ENCODE measurements at places on chromosomes 13 and 19.

GRCh38 chr19:10206226-10206885 lies 11.6 kb upstream of the DNMT1 start:
- DNase-seq = no peak

DNA sequence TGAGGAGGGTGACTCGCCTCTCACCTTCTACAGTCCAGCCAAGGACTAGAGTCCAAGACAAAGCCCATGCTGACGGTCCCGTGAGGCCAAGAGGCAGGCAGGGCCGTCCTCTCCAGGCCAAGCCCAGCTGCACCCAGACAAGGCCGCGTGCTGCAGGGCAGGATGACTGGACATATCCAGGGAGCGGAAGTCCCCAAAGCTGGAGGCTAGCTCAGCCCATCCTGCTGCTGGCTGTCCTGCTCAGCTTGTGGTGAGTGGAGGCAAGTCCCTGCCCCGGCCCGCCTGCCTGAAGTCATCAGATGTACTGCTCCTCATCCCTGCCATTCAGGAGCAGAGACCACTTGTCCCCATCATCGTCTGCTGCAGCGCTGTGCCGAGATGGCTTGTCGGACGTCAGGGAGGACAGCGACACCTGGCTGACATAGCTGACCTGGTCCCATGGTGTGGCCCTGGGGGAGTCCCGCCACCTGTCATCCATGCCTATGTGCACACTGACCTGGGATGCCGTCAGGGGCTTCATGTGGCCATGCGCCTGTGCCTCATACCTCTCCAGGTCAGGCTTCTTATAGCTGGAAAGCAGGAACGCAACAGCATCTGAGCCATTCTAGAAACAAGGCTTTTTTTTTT lies 72.8 kb downstream of the CCDC70 start:
- no peak for DNase-seq

DNA sequence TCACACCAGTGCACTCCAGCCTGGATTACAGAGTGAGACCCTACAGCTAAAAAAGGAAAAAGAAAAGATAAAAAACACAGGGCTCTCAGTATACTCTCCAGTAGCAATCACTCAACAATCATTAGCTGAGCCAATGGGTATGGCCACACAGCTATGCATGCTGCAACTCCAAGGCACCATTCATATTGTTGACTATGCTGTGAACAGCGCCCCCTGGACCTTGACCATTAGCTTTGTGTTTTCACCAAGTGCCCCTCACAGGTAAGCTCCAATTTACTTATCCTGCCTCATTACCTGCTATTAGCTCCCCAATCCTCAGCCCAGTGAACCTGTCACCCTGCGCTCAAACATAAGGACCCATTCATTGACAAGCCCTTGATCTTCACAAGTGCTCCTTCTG lies 35.8 kb downstream of the ZIC5 start:
- no peak for DNase-seq

DNA sequence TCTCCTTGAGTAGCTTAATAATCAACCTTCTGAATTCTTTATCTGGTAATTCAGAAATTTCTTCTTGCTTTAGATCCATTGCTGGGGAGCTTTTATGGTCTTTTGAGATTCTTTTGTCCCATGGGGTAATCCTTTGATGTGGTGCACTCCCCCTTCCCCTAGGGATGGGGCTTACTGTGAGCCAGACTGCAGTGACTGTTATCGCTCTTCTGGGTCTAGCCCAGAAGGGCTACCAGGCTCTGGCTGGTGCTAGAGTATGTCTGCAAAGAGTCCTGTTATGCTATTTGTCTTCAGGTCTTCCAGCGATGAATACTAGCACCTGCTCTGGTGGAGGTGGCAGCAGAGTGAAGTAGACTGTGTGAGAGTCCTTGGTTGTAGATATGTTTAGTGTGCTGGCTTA lies 41.7 kb downstream of the UFM1 start:
- DNase-seq = no peak

- DNase-seq = no peak
Observed at GRCh38 chr13:103229674-103230073, 163.5 kb upstream of the SLC10A2 start.

DNA sequence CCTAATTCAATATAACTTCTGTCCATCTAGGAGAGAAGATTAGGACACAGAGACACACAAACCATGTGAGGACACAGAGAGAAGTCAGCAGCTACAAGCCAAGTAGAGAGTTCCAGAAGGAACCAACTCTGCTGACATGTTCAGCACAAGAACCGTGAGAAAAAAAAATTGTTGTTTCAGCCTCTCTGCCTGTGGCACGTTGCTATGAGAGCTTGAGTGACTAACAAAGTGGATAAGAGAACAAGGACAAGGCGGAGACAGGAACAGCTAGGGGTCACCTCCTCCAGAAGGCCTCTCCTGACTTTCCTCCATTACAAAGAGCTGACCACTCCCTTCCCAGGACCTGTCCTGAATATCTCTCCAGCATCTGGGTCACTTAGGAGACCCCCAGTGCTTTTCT lies 5.6 kb upstream of the SIGLEC12 start:
- no peak for DNase-seq
